Glomerular endothelial cell (primary cell): ENCODE measurements at places on chromosomes 6 and 20. TPM values are rescaled to one million over a fixed set of nuclear protein-coding genes. Genes with fewer than 3 reads are reported as not detected.

Gene SLC52A3
- not detected in 2 replicates for total RNA-seq

Gene PACSIN1
- not detected in 2 replicates for total RNA-seq

Gene SIRPA
- 34.8 and 35.6 TPM in 2 replicates for total RNA-seq

Gene KCNG1
- total RNA-seq = 11.5 and 23.2 TPM in 2 replicates

Gene GMPR
- total RNA-seq = 26.6 and 28.8 TPM in 2 replicates

Gene CRIP3
- total RNA-seq = not detected in 2 replicates

Gene CALHM5
- total RNA-seq = 4.8 and 5.5 TPM in 2 replicates

DNA sequence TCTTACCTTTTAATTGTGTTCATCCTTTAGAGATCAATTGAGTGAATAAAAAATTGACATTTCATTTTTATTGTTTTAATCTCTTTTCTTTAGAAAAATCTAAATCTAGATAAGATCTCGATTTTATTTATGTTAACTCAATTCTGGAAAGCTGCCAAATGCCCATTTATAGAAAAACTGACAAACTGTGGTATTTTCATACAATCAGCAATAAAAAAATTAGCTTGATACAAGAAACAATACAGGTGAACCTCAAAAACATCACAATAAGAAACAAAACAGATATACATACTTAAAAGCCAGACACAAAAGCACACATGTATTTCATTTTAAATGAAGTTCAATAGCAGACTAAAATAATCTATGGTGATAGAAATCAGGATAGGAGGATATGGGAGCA lies 30.0 kb upstream of the ARHGAP18 start:
- DNase-seq = no peak

DNA sequence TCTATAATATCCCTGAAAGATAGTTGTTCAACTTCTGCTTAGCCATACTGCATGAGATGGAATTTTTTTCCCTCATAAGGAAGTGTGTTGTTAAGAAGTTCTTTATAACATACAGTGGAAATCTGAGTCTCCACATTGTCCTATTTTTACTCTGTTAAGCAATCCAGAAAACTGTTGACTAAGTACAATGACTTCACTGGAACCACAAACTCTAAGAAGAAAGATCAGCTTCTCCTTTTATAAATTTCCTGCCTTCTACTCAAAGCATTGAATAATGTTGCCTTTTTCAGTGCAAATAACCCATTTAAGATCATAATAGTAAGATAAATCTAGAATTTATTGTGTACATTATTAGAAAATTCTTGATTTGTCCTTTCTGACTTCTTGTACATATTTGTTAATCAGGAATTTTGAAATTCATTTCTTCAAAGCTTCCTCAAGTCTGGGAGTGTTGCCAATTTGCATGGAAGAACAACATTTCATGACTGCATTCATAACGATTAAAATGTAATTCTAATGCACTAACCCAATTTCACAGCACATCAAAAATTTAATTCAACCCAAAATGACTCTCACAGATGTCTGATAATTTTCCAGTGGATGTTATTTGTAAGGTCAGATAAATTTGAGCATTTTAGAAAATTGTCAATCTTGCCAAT lies 45.6 kb upstream of the ANKEF1 start:
- DNase-seq = no peak

GRCh38 chr6:92710048-92710447 lies 709.3 kb downstream of the EPHA7 start:
- DNase-seq = no peak

DNA sequence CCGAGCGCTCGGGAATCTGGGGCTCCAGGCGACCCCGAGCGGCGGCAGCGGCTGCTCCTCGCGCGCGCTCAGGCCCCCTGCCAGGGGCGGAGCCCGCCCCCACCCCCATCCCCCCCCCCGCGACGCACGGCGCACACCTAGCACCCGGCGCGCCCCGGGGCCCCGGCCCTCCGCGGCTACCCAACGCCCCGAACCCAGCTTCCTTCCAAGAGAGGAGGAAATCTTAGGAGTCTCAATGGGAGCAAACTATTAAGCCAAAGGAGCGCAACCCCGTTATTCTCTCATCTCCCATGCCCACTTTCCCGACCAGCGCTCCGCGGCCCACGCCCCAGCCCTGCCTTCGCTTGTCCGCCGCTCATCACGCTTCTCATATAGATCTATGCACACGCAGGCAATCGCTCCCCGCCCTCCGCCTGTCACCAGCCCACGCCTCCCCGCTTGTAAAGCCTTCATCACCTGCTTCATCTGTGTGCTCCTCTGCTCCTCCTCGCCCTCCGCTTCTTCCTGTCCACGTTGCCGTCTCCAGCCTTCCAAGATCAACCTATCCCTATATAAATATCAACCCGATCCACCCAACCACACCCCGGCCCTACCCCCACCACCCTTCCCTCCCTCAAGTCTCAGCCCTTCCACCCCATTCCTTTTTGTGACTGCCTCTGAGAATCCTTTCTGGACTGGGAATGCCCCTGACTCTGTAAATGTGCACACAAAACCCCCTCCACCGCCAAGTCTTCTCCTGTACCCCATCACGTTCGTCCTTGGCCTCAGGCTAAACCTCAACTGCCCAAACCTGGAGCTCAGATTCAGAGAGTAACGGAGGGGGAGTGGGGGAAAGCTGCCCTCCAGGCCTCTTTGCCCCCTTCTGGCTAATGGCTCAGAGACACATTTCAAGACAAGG lies at the start of gene DLK2:
Gene DLK2 (minus strand): TSS at position 18 of the 898 bp plus-strand sequence. CDS start 723 bp downstream, outside the sequence.
- DNase-seq = no peak

DNA sequence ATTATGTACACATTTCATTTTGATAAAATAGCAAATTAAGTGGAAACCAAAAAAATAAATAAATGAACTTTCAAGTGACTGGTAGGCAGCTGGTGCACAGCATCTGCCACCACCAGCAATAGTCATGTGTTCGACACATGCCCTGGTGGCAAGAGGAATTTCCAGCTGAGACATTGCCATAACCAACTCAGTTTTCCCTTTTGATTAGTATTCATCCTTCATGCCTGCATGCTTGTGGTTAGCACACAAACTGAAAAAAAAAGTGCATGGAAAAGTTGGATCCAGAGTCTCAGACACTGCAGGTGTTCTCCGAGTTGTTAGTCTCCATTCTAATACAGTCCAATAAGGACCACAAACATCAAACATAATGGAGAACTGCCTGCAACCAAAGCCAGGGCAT lies 156.0 kb upstream of the SOX4 start:
- no peak for DNase-seq

GRCh38 chr6:16511723-16512489 lies 249.4 kb downstream of the ATXN1 start:
- DNase-seq = no peak

- DNase-seq = no peak
Measured at GRCh38 chr6:157879034-157879872, 56.2 kb downstream of the SNX9 start.

DNA sequence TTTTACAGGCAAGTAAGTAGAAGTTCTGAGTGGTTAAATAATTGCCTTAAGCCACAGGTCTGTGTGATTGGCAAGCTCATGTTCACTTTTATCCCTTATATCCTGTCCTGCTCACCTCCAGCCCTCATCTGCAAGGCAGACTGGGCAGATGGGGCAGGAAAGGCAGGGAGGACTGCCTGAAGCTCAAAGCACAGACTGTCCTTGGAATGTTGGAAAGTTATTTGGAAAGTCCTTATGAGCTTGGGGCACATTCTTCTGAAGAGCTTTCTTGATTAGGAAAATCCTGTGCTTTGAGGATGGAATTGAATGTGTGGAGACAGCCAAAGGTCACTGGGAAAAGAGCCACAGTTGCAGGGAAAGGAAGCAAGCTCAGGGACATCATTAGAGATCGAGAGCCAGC lies 48.9 kb upstream of the STK35 start:
- no peak for DNase-seq

- DNase-seq = no peak
Measured at GRCh38 chr6:108944071-108944470, 95.8 kb downstream of the ARMC2 start.

DNA sequence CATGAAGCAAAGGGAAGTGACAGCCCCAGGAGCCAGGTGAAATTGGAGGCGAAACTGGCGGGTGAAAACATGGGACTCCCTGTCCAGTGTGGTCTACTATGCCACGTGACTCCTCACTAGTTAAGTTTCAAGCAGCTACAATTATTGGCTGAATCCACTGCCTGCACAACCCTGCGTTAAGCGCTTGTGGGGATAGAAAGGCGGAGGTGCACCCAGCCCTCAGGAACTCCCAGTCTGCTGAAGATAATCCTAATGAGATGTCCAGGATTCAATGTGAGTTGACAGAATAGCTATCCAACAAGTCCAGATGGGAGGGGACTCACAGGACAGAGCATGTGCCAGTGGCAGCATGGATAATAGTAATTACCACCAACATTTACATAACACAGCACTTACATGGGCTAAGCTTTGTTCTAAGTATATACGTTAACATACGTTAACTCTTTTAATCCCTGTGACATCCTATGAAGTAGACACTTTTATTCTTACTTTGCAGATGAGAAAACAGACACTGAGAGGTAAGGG lies 1.8 kb downstream of the MOCS1 start:
- no peak for DNase-seq

GRCh38 chr20:36549628-36549941 lies 8.3 kb downstream of the MYL9 start:
- no peak for DNase-seq

GRCh38 chr20:25032478-25033264 lies 25.3 kb downstream of the ACSS1 start:
- DNase-seq = no peak

GRCh38 chr20:45497971-45498494 lies 17.4 kb downstream of the SPINT3 start:
- DNase-seq = no peak

DNA sequence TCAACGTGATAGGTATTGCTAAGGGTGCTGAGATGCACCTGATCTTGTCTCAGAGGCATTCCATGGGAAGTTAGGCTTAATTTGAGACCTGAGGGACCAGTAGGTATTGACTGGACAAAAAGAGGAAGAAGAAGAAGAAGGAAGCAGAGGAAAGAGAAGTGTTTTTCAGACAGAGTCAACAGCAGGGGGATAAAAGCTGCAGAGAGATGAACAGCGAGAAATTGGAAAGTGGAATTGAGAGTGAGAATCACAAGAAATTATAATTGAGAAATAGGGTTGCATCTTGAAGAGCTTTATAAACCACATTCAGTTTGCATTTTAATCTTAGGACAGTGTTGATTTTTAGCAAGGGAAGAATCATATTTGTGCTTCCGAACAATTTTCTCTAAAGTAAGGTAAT lies 254.0 kb downstream of the CD83 start:
- no peak for DNase-seq

GRCh38 chr6:6966127-6966526 lies 141.6 kb upstream of the RREB1 start:
- no peak for DNase-seq

DNA sequence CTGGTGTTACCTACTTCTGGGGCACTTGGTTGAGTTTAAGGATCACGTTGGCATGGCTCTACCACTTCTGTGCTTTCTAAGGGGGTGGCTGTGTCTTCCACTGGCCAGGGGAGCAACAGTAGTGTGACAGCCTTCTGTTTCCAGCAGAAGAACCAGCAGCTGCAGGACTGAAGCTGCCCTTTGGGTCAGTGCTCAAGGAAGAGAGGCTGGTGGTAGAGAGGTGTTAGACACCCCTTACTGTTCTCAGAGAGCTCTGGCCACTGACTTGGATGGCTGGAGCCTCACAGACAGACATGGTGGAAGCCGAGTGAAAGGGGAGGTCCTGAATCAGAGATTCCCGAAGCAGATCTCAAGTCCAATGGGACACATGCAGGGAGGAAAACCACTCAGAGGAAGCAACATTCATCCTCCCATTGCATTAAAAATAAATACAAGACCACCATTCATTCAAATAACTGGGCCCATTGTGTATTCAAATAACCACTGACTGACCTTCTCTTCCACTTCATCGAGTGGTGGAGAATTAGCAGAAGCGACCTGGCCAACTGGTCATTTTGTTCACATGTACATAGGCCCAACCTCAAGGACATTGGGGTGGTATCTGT lies 106.7 kb downstream of the MYLK4 start:
- DNase-seq = no peak

DNA sequence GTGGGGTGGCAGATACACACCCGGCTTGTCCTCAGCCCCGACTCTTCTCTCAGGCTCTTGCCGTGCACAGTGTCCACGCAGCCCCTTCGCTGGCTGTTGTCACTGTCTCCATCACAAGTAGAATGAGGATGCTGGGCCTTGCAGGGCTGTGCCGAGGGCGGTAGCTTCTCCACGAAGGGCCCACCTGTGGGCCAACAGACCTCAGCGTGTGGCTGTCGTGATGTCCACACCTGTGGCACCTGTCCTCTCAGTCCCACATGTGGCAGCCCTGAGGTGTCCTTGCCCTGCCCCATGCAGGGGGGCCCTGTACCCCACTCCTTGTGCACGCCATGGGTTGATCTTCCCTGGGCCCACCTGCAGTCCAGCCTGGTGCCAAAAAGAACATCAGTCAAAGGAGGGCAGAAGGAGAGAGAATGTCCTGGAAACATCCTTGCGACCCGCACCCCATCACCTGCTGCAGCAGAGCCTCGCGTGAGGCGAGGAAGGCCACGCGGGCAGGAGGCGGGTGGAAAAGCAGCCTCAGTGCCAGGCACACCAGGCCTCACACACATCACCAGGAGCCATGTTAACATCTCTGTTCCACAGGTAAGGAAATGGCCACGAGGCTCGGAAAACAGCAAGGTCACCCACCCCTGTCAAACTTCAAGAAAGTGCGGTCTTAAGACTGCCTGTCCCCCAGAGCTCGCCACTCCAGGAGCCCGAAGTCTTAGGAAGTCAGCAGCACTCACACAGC lies 22.3 kb upstream of the AFDN start:
- DNase-seq = no peak

DNA sequence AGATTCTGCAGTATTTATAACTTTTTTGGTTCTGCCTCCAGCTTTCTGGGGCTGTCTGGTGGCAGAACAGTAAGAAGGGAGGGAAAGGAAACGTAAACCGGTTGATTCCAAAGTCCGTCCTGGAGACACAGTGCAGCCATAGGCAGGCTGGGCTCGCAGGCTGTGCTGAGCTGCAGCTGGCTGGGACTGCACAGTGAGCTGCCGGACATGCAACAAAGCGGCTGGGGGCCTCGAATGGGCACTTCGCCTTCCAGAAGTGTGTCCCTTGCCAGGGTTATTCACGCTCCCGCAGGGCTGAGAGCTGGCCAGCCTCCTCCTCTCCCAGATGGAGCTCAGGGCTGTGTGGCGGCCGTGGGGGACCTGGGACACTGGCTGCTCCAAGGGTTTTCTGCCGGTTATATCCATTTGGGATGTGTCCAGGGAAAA lies 78.1 kb upstream of the CD93 start:
- DNase-seq = no peak

DNA sequence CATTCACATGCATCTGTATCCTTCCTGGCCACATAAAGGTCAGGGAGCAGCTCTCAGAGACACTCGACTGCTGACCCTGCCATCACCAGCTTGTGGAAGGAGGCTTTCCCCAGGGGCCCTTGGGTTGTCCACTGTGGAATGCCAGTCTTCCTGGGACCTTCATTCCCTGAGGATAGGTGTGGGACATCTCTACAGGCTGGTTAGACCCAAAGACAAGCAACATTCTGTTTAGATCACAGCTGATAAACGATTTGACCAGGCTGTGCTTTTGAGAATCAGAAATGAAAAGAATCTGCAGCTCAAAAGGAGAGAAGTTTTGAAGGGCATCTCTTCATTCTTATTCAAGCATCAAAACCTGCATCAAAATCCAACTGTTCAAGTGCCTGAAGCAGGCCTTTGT lies 18.2 kb upstream of the SH3BGRL2 start:
- DNase-seq = no peak
